Spinal cord (tissue), 10 donors: ENCODE measurements at places on chromosomes 6 and 20.
A peak's percentile ranks its signal among the peaks of the same experiment; 100 is the strongest.

DNA sequence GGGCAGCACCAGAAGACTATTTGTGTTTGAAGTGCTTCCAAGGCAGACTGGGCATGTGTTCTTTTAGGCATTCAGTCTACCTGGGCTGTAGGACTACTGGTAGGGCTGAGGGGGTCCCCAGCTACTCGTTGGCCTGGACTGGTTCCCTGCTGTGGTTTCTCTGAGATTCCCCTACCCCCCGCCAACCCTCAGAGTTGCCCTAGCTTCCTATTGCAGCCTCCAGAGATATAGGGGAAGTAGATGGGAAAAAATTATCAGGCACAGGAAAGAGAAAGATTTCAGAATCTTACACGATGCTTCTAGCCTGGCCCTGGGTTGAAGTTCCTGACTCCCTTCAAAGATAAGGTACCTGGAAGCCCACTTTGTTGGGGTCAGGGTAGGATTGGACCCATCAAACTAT lies 22.5 kb downstream of the BRPF3 start:
- DNase-seq: no peak

DNA sequence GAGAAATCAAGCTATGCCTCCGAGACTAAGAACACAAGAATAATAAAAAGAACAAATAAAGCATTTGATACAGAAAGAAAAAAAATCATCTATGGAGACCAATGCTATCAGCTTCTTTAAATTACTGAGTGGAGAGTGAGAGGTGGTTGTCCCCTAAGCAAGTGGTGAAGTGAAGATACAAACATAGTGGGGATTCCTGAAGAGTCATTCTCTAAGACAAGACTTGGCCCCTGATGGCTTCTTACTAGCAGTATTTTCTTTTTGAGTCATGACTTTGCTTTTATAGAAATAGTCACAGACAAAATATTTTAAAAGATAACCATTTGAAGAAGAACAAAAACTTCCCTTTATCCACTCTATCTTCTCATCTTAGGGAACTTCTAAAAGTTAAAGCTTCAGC lies 261.4 kb upstream of the PRDM1 start:
- DNase-seq: no peak

DNA sequence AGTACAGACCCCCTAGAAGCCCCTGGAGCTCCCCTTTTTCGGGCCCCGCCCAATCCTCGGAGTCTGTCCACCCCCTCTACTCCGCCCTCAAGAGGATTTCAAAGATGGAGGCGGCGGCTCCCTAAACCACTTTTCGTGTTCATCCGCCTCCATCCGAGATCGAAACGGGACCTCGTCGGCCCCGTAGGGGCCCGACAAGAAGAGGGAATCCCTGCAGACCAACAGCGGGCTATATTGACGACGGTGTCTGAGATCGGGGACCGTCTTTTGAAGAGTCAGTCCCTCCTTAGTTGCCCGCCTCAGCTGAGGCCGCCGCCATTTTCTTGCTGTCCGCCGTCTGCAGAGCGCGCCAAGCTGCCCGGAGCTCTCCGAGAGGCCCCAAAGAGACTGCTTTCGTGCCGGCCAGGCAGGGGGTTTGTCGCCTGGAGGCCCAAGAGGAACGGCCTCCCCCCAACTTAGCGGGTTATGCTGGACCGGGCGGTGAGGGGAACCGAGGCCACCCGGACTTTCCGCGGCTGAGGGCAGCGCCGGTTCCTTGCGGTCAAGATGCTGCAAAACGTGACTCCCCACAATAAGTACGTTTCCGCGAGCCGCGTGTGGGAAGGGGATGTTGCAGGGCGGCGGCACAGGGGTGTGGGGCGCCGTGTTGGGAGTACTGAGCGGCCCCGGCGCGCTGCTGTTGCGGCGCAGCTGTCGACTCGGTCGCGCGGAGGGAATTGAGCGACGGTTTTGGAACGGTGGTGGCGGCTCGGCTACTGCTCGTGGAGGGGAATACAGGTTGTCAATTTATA lies 4.2 kb downstream of the BRD2 start:
- DNase-seq: no peak

GRCh38 chr6:6826961-6827360 lies 238.4 kb downstream of the LY86 start:
- no peak for DNase-seq

DNA sequence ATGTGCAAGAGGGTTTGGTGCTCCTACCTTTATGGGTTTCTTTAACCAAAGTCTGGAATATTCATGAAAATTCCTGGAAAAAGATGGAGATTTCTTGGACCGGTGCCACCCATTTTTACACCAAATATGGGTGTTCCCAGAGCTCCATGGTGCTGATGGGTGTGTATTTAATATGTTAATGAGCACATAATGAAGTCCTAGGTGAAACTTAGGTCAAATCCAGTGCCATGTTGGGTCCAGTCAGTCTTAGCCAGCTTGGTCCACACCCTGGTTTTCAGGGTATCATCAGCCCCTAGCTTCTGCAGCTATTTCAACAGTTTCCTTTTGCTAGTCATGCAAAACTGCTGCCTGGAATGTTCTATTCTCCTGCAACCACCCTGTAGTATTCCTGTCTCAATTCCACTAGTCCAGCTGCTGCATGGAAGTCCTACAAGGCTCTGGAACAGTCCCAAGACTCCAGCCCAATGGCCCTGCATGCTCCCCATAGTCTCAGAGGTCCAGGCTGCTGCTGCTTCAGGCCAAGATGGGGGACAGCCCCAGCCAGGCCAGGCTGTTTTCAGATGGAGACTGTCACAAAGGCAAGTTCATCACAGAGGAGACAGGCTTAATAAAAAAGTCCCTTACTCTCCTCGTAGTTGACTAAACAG lies 31.8 kb downstream of the CST9L start:
- no peak for DNase-seq

DNA sequence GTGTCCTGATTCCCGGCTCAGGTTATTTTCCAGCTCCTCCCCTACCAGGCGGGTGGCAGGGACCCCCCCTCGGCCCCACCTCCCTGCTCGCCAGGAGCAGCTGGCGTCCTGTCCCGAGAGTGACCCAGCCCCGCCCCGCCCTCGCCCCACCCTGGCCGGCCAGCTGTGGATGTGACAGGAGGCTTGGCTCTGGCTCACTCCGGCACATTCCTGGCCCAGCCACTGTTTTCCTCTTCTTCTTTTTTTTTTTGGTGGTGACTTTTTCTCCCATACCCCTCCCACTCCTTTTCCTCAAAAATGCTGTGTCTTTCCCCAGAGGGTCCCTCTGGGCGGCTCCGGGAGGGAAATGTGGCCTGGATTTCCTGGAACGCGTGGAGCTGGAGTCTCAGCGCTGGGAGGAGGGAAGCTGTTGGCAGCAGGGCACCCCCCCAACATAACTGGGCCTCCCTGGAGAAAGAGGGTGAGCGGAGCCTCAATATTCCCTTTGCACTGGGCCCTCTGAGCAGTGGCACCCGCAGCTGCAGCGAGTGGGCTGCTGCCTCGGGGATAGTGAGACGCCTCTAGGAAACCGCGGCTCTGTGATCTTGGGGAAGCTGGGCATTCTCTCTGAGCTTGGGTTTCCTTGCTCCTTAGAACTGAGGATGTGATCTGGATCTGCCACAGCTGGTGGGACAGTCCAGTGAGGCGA lies 28.3 kb upstream of the CSNK2A1 start:
- no peak for DNase-seq

DNA sequence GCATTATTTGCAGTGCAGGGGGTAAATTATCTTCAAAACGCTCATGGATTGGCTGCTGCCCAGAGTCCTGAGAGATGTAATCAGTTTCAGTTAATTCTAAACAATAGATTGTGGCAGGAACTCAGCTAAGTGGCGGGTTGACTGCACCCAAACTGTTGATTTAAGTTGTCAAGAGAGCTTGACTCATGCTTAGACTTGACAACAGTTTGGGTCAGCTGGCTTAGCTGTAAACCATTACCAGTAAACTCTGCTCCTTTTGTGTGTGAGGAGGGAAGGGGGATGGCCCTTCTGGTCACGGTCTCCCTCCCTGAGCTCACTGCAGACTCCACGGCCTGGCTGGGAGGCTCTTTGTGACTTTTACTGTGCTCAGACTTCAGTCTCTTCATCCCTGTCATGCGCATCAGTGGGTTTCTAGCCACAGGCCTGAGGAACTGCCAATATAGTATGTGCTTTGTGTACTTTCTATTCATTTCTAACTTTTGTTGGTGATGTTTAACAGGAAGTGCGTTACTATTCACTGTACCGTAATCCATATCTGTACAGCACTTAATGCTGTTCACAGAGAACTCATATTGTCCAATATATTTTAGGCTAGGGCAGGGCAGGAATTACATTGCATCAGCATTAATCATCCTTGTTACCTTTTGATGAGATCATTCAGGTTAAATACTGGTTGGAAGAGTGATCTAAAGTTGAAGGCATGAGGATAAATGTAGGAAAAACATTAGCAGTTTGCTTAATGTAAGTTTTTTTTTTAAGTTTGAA lies 488.3 kb downstream of the CDKAL1 start:
- DNase-seq: no peak

DNA sequence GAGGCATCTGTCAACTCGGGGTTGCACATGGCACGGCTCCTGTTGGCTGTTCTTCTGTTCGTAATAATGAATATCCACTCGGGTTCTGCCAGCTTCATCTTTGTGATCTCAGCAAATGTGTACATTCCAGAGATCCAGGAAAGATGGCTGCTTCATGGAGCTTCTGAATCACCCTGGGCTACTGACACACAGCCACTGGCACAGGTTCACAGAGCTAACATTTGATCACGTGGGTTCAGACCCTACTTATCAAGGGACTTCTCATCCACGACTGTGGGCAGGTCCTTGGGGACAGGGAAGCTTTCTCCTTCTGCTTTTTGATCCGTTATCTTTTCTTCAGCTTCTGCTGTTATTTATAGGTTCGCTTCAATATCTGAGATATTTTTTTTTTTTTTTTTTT lies 18.1 kb downstream of the PPP1R3G start:
- peak; percentile 34 for DNase-seq

DNA sequence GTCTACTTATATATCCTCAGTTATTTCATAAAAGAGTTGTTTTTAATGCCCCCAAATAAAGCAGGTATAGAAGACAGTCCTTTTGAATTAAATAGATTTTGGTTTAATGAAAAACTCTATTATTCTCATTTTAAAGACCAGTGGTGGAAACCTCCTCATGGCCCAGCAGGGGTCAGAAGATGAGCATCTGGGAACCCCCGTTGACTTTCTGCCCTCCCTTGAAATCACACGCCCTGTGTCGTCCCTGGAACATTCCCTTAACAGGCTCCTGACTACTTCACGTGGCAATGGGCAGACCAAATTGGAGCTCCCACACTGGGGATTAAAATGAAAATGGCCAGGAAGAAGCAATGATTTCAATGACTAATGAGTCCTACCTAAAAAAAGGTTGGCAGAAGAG lies 220.9 kb downstream of the KIF16B start:
- no peak for DNase-seq

DNA sequence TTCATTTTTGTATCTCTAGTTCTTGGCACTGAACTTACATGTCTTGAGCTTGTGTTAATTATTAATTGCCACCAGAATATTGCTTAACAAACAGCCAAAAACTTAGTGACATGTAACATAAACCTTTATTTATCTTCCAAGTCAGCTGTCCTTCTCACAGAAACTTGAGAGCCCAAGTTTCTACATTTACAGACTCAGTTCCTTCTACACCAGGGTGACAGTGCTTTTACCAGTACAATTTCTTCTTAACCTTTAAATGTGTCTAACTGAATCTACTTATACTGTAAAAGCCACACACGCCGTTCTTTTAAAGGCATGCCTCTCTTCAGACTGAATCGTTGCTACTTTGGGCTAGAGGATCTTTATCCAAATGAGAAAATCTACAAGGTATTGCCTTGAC lies 539.2 kb downstream of the GRIK2 start:
- no peak for DNase-seq

DNA sequence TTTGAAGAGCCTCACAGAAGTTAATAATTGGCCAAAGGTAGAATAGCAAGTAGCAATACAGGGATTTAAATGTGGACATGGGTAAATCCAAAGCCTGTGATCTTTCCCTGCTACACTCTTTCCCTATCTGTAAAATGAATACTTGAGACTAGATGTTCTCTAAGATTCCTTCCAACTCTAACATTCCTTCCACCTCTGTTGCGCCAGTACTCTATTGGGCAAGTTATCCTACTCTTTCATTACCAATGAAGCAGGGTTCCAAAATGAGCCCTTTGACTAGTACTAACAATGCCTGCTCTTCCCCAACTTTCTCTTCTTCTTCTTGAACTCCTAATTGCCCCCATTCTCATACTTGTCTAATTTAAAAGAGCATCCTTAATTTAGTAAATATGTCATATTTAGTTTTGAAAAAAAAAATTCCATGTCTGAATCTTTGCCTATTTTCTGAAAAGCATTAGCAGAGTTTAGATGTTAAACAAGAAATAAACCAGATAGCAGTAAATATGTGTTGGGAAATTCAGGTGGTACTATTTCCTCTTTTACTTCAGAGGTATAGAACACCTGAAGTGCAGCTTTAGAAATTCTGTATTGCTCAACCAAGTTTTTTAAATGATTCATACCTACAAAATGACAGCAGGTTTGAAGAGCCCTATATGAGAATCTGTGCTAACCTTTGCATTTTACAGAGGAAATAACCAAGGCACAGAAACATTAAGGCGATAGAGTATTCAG lies 35.1 kb upstream of the RSPO3 start:
- no peak for DNase-seq

DNA sequence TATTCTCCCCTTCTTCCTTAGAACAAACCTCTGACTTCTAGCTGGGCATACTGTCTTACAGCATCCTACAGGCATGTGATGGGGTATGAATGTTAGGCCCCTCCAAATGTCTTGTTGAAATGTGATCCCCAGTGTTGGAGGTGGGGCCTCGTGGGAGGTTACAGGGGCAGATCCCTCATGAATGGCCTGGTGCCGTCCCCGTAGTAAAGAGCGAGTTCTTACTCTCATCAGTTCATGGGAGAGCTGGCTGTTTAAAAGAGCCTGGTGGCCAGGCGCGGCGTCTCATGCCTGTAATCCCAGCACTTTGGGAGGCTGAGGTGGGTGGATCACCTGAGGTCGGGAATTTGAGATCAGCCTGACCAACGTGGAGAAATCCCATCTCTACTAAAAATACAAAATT lies 15.5 kb downstream of the OVOL2 start:
- no peak for DNase-seq
